Activated CD4-positive, CD25-positive, alpha-beta regulatory T cell (primary cell): ENCODE measurements at places on chromosomes 6 and 20.

GRCh38 chr6:166638573-166638964 lies 11.5 kb upstream of the RPS6KA2 start:
- DNase-seq, result no peak

GRCh38 chr6:22300273-22300998 lies 3.6 kb upstream of the PRL start:
- DNase-seq, result no peak

- DNase-seq, result no peak
Measured at GRCh38 chr6:87714093-87714842, 12.2 kb upstream of the AKIRIN2 start.

DNA sequence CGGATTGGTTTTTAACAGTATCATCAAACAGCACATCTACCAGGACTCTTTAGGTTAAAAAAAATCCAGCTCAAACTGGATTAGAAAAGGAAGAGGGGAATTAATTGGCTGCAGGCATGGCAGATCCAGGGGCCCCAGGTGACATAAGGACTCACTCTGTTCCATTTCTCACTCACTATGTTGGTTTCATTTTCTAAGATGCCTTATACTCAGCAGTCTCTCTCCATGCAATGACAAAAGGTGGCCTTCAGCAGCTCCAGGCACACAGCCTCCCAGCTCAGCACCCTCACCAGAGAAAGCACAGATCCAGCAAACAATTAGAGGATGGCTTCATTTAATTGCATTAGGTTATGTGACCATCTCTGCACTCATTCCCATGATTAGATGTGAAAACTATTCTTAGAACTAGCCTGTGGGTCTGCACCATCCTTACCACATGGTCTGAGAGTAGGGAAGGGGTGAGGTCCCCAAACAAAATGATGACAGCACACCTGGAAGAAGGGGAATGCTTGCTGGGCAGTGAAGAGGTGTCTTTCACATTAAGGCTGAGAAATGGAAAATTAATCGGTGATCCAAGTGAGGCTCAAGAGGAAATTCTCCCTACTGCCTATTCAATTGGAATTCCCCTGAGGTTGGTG lies 243.1 kb downstream of the CDH26 start:
- no peak for DNase-seq

DNA sequence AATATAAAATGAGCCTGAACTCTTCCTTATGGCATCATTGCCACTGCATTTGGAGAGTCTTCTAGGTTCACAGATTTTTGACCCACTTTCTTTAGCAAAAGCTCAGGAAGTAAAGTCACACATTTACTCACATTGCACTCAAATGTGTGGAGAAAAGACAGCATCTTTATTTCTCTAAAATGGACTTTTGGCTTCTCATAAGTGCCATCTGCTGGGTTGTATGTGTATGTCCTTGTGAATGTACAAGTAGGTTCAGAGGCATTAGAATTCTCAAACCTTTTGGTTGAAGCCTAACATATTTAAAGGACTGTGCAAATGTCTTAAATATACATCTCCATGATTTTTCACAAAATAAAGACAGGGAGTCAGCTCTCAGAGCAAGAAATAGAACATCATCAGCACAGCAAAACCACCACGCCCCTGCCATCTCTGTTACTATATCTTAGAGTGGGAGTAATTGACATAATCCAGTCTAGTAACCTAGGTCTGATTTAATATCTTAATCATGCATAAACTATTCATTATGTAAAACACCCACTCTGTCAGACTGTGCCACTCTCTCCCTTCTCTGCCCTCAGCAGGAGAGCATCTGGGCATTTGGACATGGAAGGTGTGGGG lies 42.2 kb upstream of the SPTLC3 start:
- DNase-seq, result no peak

GRCh38 chr6:5215799-5216198 lies 45.0 kb downstream of the LYRM4 start:
- DNase-seq, result no peak

GRCh38 chr20:13142143-13142542 lies 78.9 kb upstream of the ISM1 start:
- no peak for DNase-seq

DNA sequence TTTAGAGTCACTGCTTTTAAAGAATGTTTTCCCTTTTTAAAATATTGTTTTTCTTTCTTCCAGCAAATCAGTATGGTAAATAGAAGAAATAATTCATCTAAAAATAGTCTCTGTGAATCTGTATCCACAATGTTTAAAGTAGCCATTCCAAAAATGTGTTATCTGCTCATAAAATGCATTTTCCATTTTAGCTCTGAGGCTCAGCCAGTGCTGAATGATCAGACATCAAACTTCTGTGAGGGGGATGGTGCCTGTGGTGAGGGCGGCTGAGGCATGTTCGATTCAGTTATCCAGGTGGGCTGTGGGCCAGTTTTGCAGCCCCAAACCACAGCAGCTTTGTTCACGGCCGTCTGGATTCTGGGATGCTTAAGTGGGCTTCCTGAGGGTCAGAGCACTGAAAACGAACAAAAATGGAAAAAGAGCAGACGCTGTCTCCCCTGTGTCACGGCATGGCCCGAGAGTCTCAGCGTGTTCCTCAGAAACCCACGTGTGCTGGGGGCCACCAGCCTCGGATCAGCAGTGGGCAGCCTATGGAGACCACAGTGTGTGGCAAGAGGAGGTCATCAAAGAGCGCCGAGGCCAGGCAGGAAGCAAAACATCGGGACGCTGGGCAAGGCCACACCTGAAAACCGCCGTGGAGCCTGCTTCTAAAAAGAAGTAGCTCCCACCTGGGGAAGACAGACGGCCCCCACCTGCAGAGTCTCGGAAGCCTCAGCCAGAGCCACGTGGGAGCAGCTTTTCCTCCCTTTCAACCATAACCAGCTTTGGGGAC lies 134.9 kb upstream of the THBS2 start:
- DNase-seq, result no peak

DNA sequence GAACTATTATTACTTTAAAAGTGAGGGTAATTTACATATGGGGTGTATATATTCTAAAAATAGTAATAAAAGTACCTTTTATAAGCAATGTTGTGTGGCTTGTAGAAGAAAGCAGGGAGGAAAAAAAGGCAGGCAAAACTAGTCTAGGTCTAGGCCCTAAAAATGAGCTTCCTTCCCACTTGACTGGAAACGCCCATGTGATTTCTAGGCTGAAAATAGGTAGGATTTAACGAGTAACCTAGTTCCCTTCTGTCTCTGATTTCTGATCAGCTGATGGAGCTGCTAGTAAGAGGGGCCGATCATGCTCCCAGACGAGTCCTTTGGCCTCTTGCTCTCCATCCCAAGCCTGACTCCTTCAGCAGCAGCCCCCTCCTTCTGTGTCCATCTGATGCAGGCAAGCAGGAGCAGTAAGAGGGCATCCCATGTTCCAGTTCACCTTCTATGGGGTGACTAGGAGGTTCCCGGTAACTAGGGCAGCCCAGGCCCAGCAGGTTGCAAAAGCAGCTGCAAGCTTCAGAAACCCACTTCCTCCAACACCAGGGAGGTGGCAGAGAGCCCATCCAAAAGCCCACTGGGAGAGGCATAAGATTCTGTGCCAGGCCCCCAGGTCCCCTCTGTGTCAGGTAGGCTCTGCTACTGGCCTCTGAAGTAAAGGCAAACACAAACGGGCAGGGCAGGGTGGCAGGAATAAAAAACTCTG lies 24.4 kb downstream of the TBC1D20 start:
- DNase-seq, result no peak

- DNase-seq, result peak; percentile 1
Measured at GRCh38 chr6:62285612-62286469, at the start of gene KHDRBS2. TSS of gene KHDRBS2 (minus strand) at chr6:62286225.

- DNase-seq, result no peak
Measured at GRCh38 chr20:32980131-32980941, 23.9 kb downstream of the SUN5 start.
